ENCODE measurements at places on chromosomes 2 and 18. TPM values are rescaled to one million over a fixed set of nuclear protein-coding genes. Genes with fewer than 3 reads are reported as not detected.
A peak's percentile ranks its signal among the peaks of the same experiment; 100 is the strongest.

- H3K27ac ChIP-seq, result no peak overlapping the region
- H3K27me3 ChIP-seq, result no peaks in the 10 kb centered on the region
- DNase-seq, result no peak
- H3K36me3 ChIP-seq, result no peaks in the 10 kb centered on the region
Measured at GRCh38 chr2:109454765-109455394, 158.9 kb downstream of the SEPTIN10 start.

GRCh38 chr2:101435001-101435862 lies 39.7 kb downstream of the RFX8 start:
- H3K4me1 ChIP-seq, result no peaks in the 10 kb centered on the region
- no peak for DNase-seq
- H3K27me3 ChIP-seq, result no peaks in the 10 kb centered on the region
- no peaks in the 10 kb centered on the region for H3K36me3 ChIP-seq

GRCh38 chr2:46074501-46074900 lies 222.7 kb upstream of the EPAS1 start:
- H3K36me3 ChIP-seq, result no peaks in the 10 kb centered on the region
- no peaks in the 10 kb centered on the region for H3K27me3 ChIP-seq
- no peak overlapping the region for H3K27ac ChIP-seq

DNA sequence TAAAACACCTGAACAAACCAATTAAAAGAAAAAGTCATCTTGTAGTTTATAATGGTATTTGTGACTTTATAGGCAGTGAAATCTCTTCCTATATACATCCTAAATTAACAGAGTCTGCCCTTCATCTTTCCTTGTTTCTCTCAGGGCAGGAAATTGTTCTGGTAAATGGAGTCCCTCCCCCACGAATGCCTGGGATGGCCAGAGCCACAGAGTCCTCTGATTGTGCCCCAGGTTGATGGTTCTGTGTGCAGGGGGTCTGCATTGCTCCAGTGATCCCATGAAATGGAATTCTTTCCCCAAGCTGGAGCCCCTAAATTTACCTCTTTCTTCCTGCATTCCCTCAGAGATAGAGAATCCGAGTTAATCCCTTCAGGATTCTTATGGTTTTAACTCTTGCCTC lies 155.5 kb downstream of the MTX2 start:
- H3K27me3 ChIP-seq, result no peaks in the 10 kb centered on the region
- H3K4me3 ChIP-seq, result no peak overlapping the region
- H3K27ac ChIP-seq, result no peak overlapping the region
- DNase-seq, result no peak
- H3K4me1 ChIP-seq, result no peaks in the 10 kb centered on the region

GRCh38 chr2:69307579-69308064 lies 79.4 kb downstream of the GFPT1 start:
- H3K4me3 ChIP-seq, result peak overlapping the region; percentile 66
- no peak for DNase-seq
- H3K4me1 ChIP-seq, result peaks cover 26% of the 10 kb centered on the region

DNA sequence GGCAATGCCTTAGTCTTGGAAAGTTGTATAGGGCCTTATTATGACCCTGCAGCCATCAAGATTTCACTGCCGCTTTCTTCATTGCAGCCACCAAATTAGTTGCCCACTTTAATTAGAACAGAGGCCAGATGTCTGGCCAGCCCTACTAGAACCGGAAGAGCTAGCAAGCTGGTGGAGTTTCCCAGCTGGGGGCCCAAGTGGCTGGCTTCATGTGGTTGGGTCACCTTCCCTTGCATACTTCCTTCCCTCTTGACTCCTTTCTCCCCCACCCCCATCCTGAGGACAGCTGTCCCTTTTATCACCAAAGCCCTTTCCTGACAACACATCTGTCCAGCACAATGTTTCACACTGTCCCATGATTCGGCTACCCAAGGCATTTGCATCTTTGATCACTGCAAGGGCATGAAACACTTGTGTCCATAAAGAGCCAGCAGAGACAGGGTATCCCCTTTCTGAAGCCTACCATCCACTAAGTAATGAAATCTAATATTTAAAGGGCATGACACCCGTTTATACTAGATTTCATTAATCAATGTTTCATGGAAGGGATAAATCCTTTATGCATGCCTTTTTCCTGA lies 187.2 kb downstream of the BCL11A start:
- H3K4me3 ChIP-seq, result no peak overlapping the region
- no peaks in the 10 kb centered on the region for H3K36me3 ChIP-seq
- H3K27me3 ChIP-seq, result no peaks in the 10 kb centered on the region
- DNase-seq, result no peak
- H3K4me1 ChIP-seq, result no peaks in the 10 kb centered on the region

DNA sequence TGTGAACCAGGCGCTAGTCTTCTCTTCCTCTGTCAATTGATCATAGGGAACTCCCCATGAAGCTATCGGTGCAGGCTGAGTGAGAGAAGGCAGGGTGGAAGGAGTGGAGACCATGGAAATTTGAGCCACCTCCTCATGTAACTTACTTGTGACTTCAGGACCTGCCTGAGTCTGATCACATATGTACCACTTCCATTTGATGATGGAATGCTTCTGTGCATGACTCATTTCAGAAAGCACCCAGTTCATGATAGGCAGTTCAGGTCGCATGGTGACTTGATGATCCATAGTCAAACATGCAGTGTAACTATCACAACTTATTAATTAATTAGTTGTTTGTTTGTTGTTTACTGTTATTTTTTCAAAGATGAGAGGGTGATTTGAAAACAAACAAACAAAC lies 1296.7 kb downstream of the SUCLG1 start:
- no peaks in the 10 kb centered on the region for H3K36me3 ChIP-seq
- DNase-seq, result no peak
- H3K4me3 ChIP-seq, result no peak overlapping the region

DNA sequence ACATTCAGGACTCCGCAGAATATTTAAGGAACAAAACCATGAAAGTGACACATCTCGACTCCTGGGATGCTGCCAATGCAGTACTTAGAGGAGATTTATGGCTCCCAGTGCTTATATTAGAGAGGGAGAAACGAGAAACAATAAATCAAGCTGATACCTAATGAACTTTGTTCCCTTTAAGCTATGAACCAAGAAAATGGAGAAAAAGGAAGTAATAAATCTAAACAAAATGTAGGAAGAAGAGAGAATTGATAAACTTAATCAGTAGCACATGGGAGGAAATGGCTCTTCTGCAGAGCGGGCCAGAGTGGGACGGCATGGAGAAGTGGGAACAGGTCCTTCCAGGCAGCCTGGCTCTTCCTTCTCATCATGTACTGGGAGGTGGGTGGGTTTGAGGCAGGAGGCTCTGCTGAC lies 42.7 kb downstream of the NPPC start:
- H3K4me3 ChIP-seq, result no peak overlapping the region
- no peaks in the 10 kb centered on the region for H3K4me1 ChIP-seq
- DNase-seq, result peak; percentile 10
- H3K36me3 ChIP-seq, result no peaks in the 10 kb centered on the region

Gene ITGA6
- 99.5 TPM for total RNA-seq

Gene MOCOS
- 9.1 TPM for total RNA-seq

Gene EMILIN1
- 26.9 TPM for total RNA-seq

Gene GPR17
- total RNA-seq, result not detected

Gene NIF3L1
- 20.3 TPM for total RNA-seq

Gene NT5C1B
- total RNA-seq, result not detected

Gene AMER3
- not detected for total RNA-seq
